ENCODE measurements at places on chromosomes 1 and 21.

DNA sequence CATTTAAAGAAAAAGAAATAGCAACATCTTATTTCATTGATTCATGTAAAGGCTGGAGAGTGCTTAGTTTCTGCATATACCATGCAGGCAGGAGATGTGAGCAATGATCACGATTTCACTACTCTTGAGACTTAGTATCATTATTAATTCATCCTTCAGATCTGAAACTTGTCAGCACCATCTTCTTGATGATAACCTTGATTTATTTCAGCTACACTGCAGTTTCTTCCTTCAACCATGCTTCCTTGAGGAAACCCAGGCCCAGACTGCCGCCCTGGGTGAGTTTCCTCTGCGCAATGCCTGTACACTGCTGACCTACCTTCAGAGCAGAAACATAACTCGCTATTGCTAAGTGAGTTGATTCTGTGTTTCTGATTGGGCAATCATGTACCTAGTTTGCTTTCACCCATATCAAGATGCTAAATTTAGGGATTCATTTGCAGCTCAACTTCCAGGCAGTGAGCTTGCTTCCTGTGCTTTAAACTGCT lies 13.5 kb upstream of the BCL10 start:
- DNase-seq, result no peak

DNA sequence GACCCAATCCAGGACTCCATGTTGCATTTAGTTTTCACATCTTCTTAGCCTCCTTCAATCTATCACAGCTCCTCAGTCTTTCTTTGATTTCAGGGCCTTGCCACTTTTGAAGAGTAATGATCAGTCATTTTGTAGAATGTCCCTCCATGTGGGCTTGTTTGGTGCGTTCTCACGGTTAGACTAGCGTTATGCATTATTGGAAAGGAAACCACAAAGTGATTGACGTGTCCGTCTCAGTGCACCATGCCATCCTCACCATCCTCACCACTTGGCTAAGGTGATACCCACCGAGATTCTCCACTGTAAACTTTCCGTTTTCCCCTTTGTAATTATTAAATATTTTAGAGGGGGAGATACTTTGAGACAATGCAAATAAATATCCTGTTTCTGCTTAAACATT lies 59.6 kb upstream of the OLIG2 start:
- no peak for DNase-seq

DNA sequence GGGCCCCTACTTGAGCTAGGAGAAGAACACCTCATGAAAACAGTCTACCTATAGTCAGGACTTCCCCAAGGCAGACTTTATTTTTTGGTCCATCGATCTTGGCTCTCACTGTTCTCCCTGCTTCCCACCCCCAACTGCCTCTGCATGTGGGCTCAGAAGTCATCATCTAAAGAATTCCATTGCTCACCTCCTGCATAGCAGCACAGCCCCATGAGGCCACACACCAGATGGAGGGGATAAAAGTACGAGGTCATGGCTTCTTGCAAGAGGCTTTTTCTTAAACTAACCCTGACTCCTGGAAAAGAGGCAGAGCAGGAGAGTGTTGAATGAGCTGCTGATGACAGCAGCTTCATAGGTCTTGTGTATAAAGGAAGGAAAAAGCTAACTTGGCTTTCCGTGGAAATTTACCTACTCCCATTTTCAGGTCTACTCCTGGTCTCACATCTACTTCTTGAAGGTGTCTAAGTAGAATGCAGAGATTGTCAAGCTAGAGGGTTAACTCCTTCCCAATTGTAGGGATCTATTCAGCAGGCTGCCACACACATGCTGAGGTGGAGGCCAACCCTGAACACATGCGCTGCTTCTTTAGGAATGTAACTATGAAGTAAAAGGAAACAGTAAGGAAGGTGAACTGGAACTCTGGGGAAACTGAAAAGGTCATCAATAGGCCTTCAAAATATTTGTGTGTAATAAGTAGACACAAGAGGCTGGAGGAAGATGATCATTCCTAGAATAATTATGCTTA lies 18.7 kb downstream of the WNT2B start:
- DNase-seq, result no peak

DNA sequence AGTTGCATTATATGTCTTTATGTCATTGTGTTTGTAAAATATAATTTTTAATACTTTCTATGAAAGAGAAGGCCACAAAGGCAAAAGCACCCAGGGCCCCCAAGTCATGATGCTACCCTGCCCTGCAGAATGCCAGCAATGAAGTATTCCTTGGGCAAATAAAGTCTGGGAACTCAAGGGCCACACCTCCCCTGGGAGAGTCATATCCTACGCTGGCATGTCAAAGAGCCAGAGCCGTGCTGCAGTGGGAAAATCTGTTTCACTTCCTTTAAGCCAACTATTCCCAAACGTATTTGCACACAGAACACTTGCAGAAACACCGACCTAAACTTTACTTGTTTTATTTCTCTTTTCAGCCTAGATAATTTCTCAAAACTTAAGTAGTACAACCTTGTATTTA lies 98.4 kb upstream of the KAZN start:
- no peak for DNase-seq

GRCh38 chr1:212138457-212138856 lies 102.9 kb downstream of the DTL start:
- DNase-seq, result no peak

- peak; percentile 36 for DNase-seq
Observed at GRCh38 chr1:119870917-119871596, 25.3 kb downstream of the ADAM30 start.

DNA sequence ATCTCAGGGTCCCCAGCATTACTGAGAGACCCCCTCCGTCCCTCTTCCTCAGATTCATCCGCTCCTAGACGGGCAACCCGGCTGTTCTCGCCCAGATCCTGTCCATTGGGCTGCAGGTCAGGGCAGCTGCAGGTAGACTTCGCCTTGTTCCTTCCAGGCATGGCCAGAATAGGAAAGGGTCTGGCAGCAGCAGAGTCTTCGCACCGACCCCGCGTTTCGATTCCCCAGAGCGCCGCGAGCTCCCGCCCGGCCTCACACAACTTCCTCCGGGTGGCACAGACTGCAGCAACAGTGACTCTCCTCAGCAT lies 265 bp downstream of the NRDC start:
- no peak for DNase-seq

DNA sequence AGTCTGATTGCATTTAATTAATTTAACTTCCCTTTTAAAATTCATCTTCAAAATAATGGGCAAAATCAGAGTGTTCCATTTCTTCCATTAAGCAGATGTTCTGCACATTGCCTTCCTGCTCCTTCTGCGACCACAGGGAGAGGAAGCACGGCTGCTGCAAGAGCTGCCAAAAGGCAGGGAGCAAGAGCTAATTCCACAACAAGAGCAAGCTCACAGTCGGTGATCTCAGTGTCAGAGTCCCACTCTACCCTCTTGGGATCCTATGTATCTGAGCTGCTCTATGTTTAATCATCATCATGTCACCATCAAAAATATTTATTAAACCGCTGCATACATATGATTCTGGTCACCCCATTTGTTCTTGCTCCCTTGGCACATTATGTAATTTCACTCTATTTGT lies 255.3 kb upstream of the CAMK1G start:
- DNase-seq, result no peak

DNA sequence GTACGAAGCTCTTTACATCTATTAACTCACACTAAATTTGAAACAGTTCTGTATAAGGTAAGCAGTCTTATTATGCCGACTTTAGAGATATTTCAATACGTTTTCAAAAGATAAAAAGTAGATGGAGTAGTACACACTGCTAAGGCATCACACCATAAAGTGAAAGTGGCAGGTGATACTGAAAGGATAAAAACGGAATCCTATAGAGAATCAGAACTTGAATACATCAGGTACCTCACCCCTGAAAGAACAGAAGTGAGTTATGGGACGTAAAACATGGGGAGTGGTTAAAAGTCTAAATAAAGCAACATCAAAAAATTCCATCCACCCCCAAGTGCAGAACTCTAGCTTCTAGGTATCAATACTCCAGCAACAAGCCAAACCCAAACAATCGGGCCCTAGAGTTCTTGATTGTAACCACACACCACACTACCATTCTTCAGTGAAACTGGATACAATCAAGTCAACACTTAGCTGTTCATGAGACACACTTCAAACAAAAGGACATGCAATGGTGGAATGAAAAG lies 142.6 kb downstream of the SMYD3 start:
- no peak for DNase-seq

GRCh38 chr1:17661546-17662157 lies 93.5 kb upstream of the ACTL8 start:
- no peak for DNase-seq

- DNase-seq, result no peak
Observed at GRCh38 chr1:225511828-225512381, 84.1 kb upstream of the LBR start.

GRCh38 chr21:16084776-16085364 lies 355.1 kb downstream of the USP25 start:
- no peak for DNase-seq

DNA sequence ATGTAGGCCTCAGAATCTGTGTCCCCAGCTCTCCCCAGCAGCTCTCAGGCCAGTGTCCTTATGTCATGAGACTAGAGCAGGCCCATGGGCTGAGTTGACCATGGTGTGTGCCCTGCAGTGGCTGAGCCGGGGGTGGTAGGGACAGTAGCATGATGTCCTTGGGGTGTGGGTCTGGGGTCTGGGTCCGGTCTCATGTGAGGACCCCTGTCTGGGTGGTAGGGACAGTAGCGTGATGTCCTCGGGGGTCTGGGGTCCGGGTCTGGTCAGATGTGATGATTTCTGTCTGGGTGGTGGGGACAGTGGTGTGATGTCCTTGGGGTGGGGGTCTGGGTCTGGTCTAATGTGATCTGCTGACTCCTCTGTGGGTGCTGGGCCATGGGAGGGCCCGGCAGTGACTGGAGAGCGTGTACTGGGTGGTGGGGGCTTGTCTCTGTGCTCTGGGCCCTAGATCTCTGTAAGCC lies 64.5 kb downstream of the OBSCN start:
- DNase-seq, result no peak

GRCh38 chr21:29316029-29316742 lies 17.5 kb downstream of the BACH1 start:
- DNase-seq, result no peak

DNA sequence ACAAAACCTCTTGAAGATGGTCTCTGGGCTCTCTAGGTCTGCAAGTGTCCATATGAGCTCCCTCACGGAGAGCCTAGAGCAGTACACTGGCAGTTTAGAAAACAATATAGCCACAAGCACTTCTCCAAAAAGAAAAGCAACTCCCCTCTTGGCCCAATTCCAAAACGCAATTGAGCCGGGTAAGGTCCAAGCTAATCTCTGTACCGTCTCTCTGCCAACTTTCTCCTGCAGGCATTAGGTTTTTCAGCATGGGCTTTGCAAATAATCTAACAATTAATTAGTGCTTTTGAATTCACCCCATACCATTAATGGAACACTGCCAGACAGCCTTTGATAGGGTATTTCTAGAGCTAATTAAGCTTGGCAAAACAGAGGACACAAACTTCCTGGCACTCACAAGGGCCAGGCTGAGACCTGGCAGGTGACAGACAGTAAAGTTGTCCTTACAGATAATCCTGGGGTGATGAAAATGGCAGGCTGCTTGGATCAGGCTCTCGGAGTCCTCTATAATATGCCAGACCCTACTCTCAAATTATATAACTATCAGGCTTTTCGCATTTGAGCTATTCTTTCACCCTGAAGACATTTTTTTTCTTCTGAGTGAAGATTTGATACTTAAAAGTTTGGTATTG lies 39.8 kb downstream of the TGFBR3 start:
- DNase-seq, result no peak

- no peak for DNase-seq
Observed at GRCh38 chr1:172287208-172287607, 133.3 kb upstream of the C1orf105 start.

All from amniotic stem cell (primary cell).